ENCODE measurements at places on chromosomes 16 and 17.
A peak's percentile ranks its signal among the peaks of the same experiment; 100 is the strongest.

- DNase-seq = peak; percentile 80
Measured at GRCh38 chr17:57662644-57663308, 82.3 kb downstream of the CCDC182 start.

DNA sequence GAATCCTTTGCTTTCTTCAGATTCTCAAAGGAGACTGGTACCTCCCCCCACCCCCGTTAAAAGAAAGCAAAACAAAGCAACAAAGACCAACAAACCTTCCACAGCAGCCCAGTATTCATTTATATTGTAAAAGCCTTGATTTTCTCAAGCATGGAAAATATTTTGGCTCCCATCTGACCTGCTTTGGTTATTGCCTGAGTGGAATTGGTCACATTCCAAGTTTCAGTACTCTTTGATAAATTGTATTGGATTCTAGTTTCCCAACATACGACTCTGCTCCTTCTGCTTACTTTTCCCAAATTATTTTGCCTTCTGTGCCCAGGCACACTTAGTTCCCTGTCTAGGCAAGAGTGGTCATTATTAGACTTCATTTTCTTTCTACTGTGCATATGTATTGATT lies 1.3 kb downstream of the ABCC11 start:
- DNase-seq = no peak

- no peak for DNase-seq
Measured at GRCh38 chr17:73541111-73541510, 103.1 kb downstream of the SDK2 start.

DNA sequence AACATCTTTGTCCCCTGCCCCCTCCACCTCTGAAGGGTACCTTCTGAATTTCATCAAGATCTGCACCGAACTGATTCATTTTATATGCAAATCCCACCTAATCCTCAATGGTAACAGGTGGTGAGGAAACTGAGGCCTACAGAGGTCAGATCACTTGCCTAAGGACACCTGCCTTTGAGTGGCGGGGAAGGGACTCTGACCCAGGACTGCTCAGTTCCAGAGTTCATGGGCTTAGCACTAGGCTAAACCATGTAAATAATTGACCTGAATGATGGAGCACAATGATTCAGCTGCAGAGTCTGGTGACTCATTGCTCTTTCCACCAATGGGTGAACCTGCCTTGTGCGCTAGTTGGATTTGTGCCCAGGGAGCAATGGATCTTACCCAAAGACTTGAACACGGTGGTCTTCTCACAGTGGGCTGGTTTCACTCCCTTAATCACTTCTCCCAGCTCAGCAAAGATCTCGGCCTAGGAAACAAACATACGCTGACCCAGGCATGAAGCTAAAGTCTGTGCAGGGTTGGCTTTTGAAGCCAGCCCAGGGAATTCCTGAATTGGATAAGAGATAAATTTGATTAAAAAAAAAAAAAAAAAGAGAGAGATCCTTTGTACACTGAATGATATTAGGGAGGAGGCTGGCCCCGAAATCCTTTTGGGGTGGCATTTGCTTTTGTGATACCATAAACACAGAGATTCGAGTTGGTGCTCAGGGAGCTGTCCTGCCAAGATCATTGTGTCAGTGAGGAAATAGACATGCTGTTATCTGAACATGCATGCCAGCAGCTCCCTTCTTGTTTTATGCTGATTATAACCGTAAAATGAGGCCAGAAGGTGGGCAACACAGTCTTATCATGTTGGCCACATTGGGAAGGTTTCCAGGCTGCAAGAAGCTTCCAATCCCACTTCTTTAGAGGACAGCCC lies 17.0 kb downstream of the CRYM start:
- peak; percentile 91 for DNase-seq

GRCh38 chr17:8976638-8977037 lies 11.1 kb upstream of the PIK3R5 start:
- DNase-seq = no peak

- no peak for DNase-seq
Measured at GRCh38 chr17:6539871-6540270, 16.5 kb downstream of the PITPNM3 start.

GRCh38 chr16:67490335-67491096 lies 7.2 kb upstream of the AGRP start:
- DNase-seq = no peak

GRCh38 chr17:70276906-70277305 lies 107.6 kb downstream of the KCNJ2 start:
- DNase-seq = no peak

- peak; percentile 11 for DNase-seq
Measured at GRCh38 chr17:50511058-50511457, 2.8 kb downstream of the MYCBPAP start.

GRCh38 chr16:28823291-28823872 lies 583 bp downstream of the ATXN2L start:
- no peak for DNase-seq

DNA sequence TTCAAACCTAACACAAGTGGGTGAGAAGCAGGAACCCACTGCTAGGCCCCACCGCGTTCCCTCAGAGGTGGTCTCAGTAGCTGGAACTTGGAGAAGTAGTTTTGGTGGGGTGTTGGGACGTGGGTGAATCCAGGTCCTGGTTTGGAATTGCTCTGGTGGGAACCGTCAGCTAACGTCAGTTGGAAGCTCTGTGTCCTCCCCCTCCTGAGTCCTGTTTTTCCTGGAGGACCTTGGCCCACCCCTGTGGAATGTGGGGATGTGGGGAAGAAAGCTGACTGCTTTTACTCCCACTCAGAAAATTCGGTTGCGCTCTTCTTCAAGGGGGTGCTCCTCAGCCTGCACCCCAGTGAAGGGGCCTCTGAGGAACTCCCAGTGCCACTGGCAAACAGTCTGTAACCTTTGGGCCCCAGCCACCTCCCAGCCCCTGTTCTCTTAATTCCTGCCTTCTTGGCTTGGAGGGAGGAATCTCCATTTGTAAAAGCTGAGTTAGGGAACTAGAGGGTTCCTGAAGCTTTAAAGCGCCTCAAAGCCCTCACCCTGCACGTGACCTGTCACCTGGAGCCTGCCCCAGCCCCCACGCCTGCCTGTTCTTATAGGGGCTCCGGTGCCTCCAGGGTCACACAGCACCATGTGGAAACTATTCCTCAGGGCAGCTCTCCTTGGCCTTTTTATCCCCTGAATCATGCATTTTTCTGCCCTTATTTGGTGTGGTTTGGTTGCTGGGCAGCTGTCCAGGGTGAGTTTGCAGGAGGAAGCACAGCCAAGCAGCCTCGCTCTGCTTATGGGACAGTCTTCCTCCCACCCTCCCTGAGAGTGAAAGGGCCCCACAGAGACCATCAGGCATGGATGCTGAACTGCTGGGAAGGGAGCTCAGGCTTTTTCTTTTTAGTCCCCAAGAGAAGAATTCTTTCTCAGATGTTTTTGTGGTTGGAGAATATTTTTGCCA lies 16.2 kb upstream of the NAGLU start:
- peak; percentile 84 for DNase-seq

GRCh38 chr17:43021741-43022512 lies at the start of gene VAT1:
VAT1 (minus strand) TSS chr17:43022385; CDS start chr17:43022322, 63 bp downstream.
- peak; percentile 92 for DNase-seq

DNA sequence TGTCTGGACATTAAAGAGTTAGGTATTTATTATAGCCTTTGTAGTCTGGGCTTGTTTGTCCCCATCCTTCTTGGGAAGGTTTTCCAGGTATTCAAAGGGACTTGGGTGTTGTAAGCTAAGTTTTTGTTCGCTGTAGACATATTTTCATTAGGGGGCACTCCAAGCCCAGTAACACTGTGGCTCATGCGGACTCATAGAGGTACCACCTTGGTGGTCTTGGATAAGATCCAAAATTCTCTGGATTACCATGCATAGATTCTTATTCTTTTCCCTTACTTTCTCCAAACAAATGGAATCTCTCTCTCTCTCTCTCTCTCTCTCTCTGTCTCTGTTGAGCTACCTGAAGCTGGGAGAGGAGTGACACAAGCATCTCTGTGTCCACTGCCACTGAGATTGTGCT lies 48.9 kb downstream of the ERCC4 start:
- DNase-seq = no peak

DNA sequence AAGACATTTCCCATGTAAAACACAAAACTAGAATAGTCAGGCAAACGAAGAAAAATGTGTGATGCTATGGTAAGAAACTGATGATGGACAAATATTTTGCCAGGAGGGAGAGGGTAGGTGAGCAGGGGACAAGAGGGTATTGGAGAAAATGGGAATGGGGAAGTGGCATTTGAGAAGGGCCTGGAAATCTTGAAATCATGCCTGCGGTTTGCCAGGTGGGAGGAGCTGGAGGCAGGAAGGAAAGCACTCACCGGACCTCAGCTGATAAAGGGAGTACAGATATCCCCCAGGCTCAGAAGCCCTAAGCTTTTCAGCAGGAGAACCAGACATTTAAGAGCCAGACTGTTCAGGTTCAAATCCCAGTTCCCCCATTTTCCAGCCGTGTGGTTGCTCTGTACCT lies 103.6 kb downstream of the GSG1L start:
- peak; percentile 29 for DNase-seq

DNA sequence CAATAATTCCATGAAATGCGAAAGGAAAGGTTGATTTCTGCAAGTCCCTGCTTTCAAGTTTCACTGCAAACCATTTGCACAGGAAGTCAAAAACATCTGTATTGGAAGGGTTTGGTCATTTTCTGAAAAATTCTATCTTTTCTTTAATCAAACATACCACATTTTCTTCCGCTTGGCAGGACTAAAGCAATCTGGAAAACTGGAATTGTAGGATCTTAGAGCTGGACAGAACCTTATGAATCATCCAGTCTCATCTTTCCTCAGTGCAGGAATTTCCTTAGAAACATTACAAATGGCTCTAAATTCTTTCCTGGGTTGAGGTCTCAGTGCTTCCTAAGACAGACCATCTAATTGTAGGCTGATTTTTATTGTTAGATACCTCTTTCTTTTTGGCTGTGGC lies 111.5 kb upstream of the ELAC2 start:
- DNase-seq = no peak

GRCh38 chr17:50689251-50689650 lies 18.5 kb downstream of the ANKRD40 start:
- no peak for DNase-seq

DNA sequence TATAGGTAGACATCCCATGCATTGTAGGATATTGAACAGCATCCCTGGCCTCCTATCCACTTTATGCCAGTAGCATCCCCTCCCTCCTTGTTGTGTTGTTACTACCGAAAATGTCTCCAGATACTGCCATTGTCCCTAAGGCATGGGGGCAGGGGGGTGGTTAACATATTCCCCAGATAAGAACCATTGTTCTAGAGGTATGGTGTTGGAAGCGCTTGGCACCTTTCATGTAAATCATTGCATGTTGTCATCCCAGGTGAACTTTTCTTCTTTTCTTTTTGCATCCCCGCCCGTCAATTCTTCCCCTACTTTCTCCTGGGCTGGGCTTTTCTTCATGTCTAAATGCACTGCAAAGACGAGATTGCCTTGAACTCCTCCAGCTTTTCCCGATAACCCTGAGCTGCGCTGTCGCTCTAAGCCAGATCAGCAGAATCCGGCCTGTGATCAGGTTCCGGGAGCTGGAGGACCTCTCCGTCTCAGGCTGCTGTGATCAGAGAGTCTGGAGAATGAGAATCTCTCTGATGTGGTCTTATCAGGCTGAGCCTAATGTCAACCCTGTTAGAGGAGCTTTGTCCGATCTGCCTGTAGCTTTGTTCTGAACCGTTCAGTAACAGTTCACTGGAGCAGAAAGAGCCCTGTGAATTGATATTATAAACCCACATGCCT lies 76.2 kb downstream of the RBFOX1 start:
- no peak for DNase-seq

- DNase-seq = no peak
Measured at GRCh38 chr16:4612977-4613635, 1.6 kb downstream of the UBALD1 start.

- DNase-seq = no peak
Measured at GRCh38 chr16:15770512-15770911, 86.3 kb downstream of the MYH11 start.

GRCh38 chr17:60087882-60088669 lies 9.4 kb upstream of the HEATR6 start:
- peak; percentile 20 for DNase-seq

GRCh38 chr17:2796164-2797125 lies at the start of gene RAP1GAP2:
RAP1GAP2 (plus strand) TSS chr17:2796438; CDS start chr17:2796528, 90 bp downstream.
- DNase-seq = peak; percentile 69
